ENCODE measurements at places on chromosomes 5 and 9.

DNA sequence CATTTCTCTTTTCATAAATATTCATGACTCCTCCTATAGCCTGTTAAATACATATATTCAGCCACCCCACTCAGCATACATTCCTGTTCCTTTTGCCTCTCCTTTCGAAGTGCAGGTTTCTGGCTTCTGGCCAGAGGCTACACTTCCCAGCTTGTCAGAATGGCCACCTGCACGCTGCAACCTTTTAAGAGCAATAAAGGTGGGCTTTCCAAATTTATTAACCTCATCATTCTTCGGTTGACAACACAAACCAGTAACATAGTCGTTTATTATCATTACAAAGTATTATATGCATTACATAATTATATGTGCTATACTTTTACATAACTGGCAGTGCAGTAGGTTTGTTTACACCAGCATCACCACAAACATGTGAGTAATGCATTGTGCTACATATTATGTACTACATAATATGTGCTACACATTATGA, 16.5 kb upstream of the TMEM171 start:
- no peak for DNase-seq

GRCh38 chr5:73740274-73740790, 114.3 kb downstream of the ARHGEF28 start:
- DNase-seq = no peak

GRCh38 chr5:481347-481746, 38.4 kb downstream of the EXOC3 start:
- no peak for DNase-seq

GRCh38 chr5:170429014-170429413, 39.8 kb upstream of the KCNMB1 start:
- no peak for DNase-seq

GRCh38 chr9:111730937-111731567, 63.7 kb downstream of the SHOC1 start:
- no peak for DNase-seq

DNA sequence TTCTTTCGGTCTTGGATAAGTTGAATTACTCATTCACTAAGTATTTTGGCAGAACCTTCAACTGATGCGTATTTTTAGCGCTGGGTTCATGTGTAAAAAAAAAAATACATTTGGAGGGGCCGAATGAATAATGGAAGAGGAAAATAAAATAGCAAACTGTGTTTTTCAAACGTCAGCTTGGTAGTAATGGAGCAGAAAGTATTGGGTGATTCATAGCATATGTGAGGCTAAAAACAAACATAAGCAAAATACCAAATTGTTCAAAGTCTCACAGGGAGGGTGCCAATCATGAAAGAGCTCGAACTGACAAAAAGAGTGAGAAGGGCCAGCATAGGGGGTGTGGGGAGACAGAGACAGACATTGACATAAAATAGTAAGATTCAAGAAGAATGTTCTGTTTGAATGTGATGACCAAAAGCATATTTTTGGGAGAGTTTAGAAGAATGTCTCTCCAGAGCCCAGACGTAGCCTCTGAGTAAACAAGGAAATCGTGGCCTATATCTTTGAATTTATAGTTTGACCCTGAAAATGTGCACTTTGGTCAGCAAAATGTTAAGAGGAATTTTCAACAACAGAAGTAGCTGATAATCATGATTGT, 174.9 kb upstream of the HMHB1 start:
- no peak for DNase-seq

- DNase-seq = no peak
Measured at GRCh38 chr5:43514471-43514815, 505 bp downstream of the C5orf34 start.

GRCh38 chr5:114408847-114409246, 47.0 kb downstream of the KCNN2 start:
- no peak for DNase-seq

GRCh38 chr5:160175438-160176218, 53.7 kb upstream of the FABP6 start:
- no peak for DNase-seq

DNA sequence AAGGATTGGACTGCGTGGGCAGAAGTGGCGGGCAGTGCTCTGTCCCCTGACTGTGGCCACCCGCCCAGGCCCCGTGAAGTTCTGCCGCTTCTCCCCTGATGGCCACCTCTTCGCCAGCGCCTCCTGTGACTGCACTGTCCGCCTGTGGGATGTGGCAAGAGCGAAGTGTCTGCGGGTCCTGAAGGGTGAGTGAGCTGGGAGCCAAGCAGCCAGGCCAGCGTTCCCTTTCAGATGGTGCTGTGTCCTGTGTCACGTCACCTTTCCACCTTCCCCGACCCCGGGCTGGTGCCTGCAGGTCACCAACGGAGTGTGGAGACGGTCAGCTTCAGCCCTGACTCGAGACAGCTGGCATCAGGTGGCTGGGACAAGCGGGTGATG, 2.3 kb downstream of the WDR38 start:
- no peak for DNase-seq

GRCh38 chr5:41851116-41851515, 19.1 kb downstream of the OXCT1 start:
- no peak for DNase-seq

GRCh38 chr9:92133949-92134604, 18.9 kb upstream of the SPTLC1 start:
- peak; percentile 51 for DNase-seq

- DNase-seq = no peak
Measured at GRCh38 chr5:102229685-102230084, 66.4 kb downstream of the SLCO4C1 start.

GRCh38 chr9:127128341-127129072, 6.1 kb upstream of the ANGPTL2 start:
- DNase-seq = no peak

DNA sequence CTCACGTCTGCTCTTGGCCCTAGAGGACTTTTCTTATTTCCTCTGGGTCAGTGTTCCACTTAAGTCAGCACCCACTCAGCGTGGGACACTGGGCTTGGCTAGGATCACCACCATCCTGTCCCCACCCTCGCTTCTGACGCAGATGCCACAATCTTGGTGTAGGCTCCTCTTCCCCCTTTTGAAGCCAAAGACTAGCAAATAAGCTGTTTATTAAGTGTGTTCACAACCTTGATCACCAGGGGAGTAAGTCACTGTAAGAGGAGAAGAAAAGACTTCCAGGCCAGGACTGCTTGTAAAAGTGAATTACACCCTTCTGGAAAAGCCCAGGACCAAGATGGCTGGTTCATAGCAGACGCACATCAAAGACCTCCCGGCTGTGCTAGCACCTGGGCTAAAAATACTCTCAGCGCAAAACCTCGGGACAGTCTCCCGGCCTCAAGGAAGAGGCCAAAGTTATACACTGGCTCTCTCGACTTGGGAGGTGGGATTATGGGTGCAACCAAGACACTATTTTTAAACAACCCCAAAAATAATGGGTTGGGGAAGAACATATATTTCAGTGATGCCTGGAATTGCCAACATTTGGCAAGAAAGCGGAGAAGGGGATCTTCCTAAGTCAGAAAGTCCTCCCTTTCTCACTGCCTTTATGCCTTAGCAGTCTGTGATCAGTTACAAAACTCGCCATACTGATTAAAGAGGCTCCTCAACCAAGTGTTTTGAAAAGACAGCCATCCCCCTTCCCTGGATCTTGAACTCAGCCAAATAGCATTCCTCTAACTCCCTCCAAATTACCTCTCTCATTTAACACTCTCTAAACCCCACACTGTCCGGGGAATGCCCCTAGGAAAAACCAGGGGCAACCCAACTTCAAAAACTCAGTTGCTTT, 69.4 kb downstream of the RAPGEF1 start:
- no peak for DNase-seq

DNA sequence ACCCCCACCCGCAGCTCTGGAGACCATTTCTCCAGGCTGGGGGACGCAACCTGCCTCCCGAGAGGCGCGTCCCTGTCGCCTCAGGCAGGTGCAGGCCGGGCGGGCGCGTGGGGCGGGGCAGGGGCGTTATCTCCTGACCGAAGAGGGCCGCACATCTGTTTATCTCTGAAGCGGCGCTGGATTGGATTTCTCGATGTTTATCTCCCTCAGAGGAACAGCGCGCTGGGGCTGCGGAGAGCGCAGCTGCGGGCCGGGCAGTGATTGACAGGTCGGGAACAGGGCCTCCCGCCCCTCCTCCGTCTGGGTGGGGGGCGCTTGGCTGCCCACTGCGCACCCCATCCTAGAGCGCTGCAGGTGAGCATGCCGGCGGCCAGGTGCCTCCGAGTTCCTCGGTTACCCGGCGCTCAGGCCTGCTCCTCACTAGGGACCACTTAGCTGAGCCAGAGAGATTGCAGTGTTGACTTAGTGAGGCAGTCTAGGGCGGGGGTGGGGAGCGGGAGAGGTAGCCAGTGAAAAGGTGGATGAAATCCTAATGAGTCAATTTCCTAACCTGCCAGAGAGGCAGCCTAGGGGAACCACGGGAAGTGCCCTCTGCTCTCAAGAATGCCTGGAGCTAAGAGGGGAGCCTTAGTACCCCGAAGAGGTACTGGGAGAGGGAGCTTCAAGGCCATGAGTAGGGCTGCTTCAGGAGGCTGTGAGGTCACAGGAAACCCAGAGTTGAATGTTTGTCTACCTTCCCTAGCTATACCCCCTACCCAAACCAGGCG, 39.6 kb upstream of the TIFAB start:
- no peak for DNase-seq

DNA sequence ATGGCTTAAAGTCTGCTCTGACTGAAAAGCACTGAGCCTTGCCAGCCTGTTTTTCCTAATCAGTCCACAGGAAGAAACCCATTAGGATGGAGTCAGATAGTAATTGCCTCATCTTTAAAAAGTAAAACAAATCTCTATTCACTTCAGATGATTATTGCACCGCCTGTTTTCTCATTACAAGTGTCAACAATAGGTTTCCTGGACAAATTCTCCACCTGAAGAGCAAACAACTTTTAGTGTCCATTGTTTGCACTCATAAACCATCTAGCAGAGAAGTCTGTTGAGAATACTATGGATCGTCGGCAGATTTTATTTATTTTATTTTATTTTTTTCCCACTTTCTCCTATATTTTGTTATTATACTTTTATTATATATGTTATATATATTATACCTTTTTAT, 20.3 kb downstream of the C5orf63 start:
- no peak for DNase-seq

GRCh38 chr9:92640398-92641091, 29.4 kb downstream of the IPPK start:
- no peak for DNase-seq

GRCh38 chr9:123716339-123716945, 213.5 kb downstream of the DENND1A start:
- no peak for DNase-seq

GRCh38 chr5:6652025-6652424, 18.8 kb downstream of the SRD5A1 start:
- DNase-seq = no peak

DNA sequence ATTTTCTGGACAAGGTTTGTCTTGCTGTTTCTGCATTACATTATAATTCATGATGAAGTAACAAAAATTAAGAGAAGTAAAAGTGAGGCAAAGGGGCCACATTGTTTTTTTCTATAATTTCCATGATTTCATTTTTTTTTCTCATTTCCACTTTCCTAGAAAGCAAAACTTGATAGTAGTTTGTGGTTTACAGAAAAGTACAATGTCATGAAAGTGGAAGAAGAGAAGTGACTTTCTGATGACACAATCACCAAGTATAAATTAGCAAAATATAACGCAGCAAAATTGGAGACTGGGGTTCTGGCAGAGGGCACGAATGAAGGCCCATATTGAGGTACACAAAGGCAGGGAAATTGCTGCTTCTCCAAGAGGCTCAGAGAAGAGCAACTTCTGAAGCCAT, 5.0 kb upstream of the IFNA14 start:
- DNase-seq = no peak

- no peak for DNase-seq
Measured at GRCh38 chr5:121634946-121635345, 216.7 kb upstream of the FTMT start.

DNA sequence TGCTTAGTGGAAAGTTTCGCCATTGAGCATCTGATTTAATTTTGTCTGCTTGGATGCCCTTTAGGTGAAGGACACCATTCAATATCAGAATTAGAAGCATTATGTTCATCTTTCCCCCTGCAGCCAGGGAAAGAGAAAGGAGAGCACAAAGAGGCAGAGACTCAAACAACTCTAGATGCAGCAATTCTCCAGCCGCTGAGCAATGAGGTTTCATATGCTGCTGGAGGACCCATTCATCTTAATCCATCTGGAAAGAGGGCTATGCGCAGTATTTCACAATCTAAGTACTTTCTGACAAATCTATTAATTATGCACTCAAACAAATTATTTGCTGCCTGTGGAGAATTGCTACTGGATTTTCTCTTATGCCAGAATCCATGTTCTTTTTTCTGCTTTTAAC, 527.0 kb upstream of the TUSC1 start:
- no peak for DNase-seq

DNA sequence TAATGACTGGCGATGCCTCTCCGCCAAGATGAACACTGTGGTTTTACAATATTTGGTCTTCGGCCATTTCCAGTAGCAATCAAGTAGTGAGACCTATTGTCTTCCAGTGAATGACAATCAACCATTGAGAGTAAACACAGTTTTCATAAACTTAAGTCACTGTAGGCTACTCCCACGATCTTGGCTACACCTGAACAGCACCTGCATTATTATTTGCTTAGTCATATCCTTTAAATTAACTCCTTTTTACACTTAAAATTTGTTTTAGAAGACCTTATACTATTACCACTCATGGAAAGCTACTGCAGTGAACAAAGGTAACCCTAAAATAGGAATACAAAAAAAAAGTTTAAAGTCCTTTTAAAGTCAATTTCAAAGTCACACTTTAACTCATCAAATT, 58.2 kb downstream of the ZNF354C start:
- no peak for DNase-seq

DNA sequence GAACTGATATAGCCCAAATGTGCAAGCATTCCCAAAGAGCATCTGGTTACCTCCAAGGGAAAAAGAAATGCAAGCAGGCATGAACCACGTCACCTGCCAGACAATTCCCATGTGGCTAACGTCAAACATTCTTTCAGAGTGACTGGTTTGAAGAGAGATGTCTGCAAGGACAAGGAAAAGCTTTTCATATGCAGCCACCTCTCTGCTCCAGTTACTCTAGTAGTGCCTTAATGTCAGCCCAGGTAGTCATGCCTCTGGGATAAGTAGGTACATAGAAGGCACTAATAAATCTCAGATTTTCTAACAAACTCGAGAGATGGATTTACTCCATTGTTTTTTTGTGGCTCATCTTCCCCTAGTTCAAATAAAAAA, 96.8 kb upstream of the IFNK start:
- DNase-seq = no peak

DNA sequence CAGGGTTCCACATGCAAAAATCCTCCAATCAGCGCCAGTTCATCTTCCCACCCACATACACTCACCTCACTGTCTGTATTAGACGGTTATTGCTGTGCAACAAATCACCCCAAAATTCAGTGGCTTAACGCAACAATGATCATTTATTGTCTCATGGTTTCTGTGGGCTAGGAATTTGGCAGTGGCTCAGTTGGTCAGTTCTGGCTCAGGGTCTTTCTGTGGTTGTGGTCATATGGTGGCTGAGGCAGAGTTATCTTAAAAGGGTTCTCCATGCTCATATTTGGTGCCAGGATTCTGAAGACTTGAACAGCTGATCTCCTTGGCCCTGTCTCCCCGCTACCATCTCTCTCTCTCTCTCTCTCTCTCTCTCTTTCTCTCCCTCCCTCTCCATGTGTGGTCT, 12.9 kb downstream of the ZNF618 start:
- no peak for DNase-seq

Data from Panc1 (cell line).